ENCODE measurements at places on chromosomes 1 and 21.
A peak's percentile ranks its signal among the peaks of the same experiment; 100 is the strongest.

DNA sequence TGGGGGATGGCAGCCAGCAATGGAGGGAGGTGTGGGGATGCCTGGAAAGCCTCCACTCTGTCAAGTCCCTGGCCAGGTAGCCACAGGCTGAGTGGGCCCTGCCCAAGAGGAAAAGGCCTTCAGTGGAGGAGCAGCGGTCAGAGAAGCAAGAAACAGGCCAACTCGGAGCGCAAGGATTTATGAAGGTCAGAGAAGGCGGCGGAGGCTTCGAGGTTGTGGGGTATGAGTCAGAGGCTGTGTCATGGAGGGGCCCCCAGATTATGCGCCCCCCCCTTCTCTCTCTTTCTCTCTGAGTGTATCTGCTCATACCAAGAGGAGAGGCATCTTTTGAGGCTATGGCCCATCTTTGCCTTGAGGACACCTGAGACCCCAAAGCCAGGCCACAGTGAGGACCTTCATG is 99.5 kb downstream of the CASZ1 start:
- no peak for DNase-seq

GRCh38 chr1:77540501-77541161 is 141.8 kb downstream of the ZZZ3 start:
- DNase-seq = no peak

DNA sequence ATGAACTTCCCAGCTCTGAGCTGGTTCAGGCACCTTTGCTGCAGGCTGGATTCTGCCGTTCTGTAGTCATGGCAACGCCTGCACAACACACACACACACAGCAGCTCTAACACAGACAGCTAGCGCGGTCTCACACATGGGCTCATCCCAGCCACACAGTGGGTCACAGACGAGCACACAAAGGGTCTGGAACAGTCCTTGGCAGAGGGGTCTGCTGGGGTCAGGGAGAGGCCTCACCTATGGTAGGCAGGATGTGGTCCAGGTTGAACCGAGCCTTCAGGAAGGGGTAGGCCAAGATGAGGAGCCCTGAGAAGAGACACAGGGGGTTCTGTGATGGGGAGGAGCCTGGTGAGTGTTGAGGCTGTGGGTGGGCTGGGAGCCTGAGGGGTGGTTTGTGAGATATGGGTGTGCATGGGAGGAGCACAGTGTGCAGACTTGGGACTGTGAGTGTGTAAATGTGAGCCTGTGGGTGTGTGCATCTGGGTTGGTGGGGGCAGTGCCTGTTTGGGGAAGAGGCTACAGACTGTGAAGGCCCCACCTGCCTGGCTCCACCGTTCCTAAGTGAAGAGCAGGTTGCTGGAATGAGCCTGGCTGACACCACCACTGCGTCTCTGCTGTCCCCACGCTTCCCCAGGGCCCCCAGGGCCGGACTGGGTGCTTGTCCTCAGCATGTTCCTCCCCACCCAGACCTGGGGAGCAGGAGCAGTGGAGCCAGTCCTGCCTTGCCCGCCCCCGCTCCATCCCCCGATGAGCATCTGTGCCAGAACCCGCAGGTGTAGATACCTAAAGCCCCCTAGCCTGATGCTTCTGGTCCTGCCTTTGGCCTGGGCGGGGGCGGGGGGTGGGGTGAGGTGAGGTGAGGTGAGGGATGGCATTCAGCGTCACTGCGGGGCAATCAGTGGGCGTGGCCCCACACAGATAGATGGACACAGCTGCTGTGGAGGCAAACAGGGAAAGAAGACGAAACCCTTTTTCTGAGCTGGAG is 1.5 kb downstream of the KNCN start:
- no peak for DNase-seq

- DNase-seq = no peak
These were observed 478.9 kb upstream of the VAMP3 start for GRCh38 chr1:7292036-7292681.

GRCh38 chr1:151723726-151724370 is 2.5 kb downstream of the RIIAD1 start:
- no peak for DNase-seq

DNA sequence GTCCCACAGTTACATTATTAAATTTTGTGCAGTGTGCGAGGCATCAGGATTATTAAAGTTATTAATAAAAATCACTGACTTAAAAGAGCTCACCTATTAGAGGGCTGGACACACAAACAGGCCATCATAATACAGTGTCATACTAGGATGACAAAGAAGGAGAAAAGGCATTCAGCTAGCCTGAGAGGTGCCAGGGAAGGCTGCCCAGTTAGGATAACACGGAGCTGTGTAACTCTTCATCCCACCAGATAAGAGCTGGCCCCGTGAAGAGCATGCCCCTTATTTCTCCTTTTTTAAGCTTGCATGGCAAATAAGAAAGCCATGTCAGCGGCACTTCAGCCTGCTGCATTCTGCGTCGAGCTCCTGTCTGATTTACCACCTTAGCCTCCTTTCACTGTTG is 109.5 kb downstream of the KCNK1 start:
- no peak for DNase-seq

- DNase-seq = no peak
These were observed 98.6 kb downstream of the TBX19 start for GRCh38 chr1:168379104-168379860.

DNA sequence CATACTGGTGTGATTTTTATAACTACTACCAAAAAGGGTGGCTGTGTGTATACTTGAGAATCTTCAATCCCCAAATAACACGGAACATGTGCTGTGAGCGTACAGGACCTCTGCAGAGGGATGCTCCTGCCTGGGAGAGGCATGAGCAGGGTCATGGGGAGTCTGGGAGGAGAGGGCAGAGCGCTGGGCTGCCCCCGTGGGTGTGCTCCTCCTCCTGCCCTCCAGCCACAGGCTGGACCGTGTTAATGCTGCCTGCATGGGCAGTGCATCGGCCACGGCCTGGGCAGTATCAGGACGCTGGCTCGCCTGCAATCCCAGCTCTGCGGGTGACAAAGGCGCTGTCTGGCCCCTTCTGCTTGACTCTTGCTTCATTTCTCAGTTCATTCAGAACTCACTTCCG is 6.2 kb downstream of the CEP104 start:
- DNase-seq = no peak

- no peak for DNase-seq
These were observed 939 bp upstream of the CCN1 start for GRCh38 chr1:85579622-85580021.

- peak; percentile 0 for DNase-seq
These were observed 295.8 kb downstream of the MATN1 start for GRCh38 chr1:30427545-30427944.

GRCh38 chr21:36347962-36348328 is 27.9 kb downstream of the MORC3 start:
- DNase-seq = no peak

- DNase-seq = no peak
These were observed 182.0 kb downstream of the PLPP3 start for GRCh38 chr1:56397409-56397808.

GRCh38 chr1:205124726-205125125 is 2.9 kb upstream of the RBBP5 start:
- DNase-seq = no peak

DNA sequence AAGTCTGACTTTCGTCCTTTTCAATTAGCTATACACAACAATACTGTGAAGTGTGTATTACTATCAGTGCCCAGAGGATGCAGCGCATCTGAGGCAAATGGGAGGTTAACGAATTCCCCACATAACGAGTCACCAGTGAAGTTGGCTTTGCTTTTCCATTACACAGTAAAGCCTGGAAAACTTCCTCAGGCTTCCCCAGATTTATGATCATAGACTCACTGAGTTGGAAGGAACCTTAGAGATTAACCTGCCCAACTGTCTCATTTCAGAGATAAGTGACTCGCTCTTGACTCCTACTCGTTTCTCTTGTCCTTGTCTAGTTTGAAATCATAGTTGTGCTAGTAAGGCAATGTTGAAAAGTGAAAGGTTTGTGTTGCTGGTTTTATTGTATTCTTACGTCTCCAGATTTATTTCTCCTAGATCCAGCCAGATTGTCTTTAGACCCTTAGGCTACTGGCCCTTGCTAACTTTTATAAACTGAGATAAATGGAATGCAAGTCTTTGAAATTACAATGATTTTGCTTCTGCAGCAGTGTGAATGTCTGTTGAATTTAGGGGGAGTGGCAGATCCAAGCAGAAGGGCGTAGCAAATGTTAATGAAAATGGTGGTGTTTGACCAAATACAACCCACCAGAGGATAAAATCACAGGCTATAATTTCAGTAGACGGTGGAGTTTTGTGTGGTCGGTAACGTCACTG is 17.3 kb downstream of the S1PR1 start:
- DNase-seq = no peak

GRCh38 chr1:205440476-205441317 is 15.1 kb downstream of the BLACAT1 start:
- DNase-seq = no peak

DNA sequence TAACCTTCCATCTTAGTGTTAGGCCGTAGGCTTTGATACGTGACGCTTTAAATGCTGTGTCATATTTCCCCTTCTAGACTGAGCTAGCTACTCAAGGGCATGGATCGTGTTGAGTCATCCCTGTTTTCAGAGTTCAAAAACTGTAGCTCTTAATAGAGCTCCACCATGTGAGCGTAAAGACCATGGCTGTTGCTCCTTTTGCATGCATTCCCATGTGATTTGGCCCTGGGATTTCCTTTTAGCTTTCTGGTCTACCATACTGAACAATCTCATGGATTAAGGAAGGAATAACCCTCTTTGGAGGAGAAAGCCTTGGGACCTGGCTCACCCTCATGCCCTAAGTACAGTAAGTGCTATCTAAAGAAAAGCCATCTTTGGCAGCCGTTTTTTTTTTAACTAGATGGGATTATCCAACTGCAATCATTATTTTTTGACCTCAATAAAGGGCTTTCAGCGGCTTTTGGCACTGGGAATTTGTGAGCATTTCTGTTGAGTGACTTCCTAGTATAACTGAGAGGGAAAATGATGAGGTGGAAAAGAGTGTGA is 76.6 kb downstream of the PLPP3 start:
- no peak for DNase-seq

DNA sequence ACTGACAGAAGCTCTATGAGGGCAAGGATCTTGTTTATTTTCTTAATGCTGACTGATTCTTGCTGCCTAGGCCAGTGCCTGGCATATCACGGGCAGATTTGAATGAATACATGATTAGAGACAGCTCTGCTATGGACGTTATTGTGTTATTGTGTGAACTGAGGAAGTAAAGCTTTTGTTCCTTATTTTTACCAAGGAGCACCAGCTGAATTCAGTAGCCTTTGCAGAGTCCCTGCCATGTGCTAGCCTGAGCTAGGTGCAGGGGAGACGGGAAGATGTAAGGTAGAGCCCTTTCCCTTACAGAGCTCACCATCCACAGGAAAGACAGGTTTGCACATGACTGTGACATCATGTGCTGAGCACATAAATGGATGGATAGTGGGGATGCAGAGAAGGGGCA is 36.0 kb upstream of the SCMH1 start:
- DNase-seq = no peak

GRCh38 chr1:172390683-172391551 is 29.6 kb upstream of the C1orf105 start:
- DNase-seq = no peak

GRCh38 chr1:19869929-19870328 is 12.3 kb upstream of the OTUD3 start:
- DNase-seq = no peak

GRCh38 chr1:153527023-153527682 is 8.6 kb downstream of the S100A6 start:
- no peak for DNase-seq

GRCh38 chr1:223712194-223712849 is at the start of gene CAPN2:
TSS of gene CAPN2 (plus strand) at chr1:223712539. CDS start at chr1:223712641, 102 bp downstream.
- peak; percentile 92 for DNase-seq

GRCh38 chr1:17004466-17005364 is 7.0 kb downstream of the ATP13A2 start:
- DNase-seq = no peak

- DNase-seq = no peak
These were observed 47.6 kb upstream of the HOOK1 start for GRCh38 chr1:59767119-59767518.

GRCh38 chr1:7046314-7046713 is 261.1 kb downstream of the CAMTA1 start:
- DNase-seq = no peak

DNA sequence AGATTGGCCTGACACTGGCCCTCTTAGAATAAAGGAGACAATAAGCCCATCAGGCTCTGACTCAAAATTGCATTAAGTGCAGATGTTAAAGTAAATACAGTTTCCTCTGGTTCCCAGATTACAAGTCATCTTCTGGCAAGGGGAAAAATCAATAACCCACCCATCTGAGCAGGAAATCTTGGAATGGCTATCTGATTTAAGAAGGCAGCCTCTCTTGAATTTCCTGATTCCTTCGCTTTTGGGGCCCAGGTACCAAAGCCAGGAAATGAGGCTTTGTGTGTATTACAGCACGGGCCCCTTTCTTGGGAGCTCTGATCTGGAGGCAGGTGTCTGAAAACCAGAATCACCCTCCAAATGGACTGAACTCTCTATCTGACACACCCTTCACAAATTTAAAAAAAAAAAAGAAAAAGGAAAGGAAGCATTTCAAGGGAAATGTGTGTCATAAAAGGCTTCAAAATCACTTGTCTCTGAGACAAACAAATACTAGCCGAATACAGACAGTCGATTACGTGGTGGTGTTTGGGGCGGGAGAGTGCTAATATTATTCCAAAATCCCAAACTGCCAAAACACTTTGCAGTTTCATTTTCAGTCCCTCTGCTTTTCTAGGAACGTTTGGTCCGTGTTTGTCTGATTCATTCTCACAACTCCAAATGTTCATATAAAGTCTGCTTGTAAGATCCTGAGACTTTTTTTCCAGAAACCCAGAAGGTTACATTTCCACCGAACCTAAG is 240.9 kb upstream of the CAMK1G start:
- no peak for DNase-seq

DNA sequence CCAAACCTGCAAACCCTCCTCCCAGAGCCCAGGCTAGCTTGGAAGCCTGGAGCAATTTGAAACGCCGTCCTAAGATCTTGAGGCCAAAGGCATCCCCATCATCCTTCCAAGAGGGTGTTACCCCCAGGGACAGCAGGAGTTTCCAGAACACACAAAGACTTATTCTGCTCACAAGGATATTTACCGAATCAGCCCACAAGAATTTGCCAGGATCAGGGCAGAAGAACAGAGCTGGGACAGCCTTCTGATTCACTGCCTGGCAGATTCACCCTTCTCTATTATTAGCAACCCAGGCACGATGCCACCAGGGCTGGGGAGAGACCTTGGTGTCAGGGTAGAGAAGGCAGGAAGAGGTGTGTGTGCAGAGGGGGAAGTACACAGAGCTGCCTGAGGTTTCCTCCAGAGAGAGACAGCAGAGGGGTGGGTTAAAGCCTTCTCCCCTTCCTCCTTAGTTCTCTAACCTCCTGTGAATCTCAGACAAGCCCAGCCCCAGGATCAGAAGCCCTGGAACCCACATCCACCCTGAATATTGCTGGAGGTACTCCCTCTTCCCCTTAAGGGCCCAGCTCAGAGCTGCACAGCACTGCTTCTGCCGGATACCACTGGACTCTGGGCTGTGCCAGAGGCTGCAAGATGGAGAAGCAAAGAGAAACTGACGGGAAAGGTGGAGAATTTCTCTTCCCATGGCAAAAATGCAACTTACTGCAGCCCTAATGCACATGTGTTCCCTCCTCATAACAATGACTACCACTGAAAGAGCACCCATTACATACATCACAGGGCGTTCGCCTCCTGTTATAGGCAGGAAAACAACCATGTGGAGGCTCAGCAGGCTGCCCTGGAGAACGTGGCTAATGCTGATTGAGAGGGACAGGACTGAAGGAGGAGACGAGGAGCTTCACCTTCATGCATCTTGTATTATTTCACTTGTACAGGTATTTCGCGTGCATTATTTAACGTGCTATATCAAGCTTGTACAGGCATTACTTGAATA is 61.8 kb downstream of the ITPKB start:
- DNase-seq = no peak
